ENCODE measurements at places on chromosomes 16 and 17. TPM values are rescaled to one million over a fixed set of nuclear protein-coding genes. Genes with fewer than 3 reads are reported as not detected.

GRCh38 chr17:41695954-41696757 is 7.5 kb downstream of the EIF1 start:
- H3K27ac ChIP-seq: no peak overlapping the region
- peaks cover 43% of the 10 kb centered on the region for H3K36me3 ChIP-seq
- H3K27me3 ChIP-seq: no peaks in the 10 kb centered on the region
- no peak for DNase-seq

DNA sequence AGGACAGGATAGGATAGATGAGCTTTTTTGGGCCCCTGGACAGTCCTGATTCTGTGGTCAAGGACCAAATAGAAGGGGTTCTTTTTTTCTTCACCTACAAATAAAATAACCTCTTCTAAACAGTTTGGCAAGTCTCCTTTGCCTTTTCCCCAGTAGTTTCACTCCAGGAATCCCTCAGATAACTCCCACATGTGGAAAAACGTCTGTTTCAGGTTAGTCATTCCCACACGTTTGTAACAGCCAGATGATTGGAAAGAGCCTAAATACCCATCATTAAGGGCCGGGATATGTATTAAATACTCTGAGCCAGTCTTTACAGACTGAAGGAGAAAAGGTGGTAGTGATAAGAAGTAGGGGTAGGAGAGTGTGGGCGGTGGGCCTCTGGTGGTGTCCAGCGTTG is 58.3 kb downstream of the PLD6 start:
- H3K4me1 ChIP-seq: peaks cover 15% of the 10 kb centered on the region
- no peak for DNase-seq
- no peak overlapping the region for H3K4me3 ChIP-seq
- H3K27me3 ChIP-seq: no peaks in the 10 kb centered on the region

DNA sequence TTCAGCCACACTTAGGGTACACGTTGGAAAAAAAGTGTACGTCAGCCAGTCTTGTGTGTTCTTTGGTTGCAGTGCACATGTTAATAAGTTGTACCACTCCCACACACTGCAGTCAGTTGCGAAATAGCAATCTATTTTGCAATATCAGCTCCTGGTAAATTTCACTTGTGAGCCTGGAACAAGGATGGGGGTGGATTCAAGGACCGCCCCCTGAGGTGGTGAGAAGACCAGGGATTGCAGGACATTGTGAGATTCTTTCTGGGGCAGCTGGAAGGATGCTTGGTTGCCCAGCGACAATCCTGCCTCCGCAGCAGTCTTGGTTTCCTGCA is 78.6 kb upstream of the ZFHX3 start:
- peaks cover 10% of the 10 kb centered on the region for H3K4me1 ChIP-seq
- no peak overlapping the region for H3K27ac ChIP-seq
- H3K27me3 ChIP-seq: no peaks in the 10 kb centered on the region
- no peak overlapping the region for H3K4me3 ChIP-seq

DNA sequence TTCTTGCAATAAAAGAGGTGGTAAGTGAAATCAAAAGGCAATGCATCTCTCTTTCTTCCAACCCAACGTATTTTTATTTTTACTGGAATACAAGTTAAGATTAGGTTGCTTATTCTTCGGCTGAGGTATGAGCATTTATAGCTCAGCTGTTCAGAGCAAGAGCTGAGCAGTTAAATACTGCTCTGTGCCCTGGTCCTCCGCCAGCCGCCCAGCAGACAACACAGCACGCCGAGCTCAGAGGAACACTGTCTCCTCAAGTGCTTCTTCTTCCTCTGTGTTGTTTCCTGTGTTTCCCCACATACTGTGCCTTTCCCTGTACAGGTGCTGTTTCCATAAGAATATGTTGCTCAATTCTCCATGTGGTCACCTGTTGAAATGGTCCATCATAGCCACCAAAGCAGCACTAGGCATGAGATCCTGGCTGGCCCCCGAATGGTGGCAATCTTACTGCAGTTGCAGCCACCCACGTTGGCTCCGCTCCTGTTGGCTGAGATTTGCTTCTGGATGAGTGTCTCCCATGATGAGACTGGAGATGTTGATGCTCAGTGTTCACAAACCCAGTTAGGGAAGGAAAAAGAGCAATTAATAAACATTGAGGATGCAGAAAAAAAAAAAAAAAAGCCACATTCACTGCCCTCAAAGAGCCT is 515.3 kb downstream of the GRIN2A start:
- DNase-seq: no peak
- no peaks in the 10 kb centered on the region for H3K36me3 ChIP-seq
- no peak overlapping the region for H3K27ac ChIP-seq
- no peaks in the 10 kb centered on the region for H3K27me3 ChIP-seq
- H3K4me3 ChIP-seq: no peak overlapping the region
- H3K4me1 ChIP-seq: no peaks in the 10 kb centered on the region

GRCh38 chr17:6305613-6306360 is 129.1 kb downstream of the AIPL1 start:
- no peak overlapping the region for H3K27ac ChIP-seq
- H3K36me3 ChIP-seq: no peaks in the 10 kb centered on the region
- no peak overlapping the region for H3K4me3 ChIP-seq
- H3K27me3 ChIP-seq: no peaks in the 10 kb centered on the region
- H3K4me1 ChIP-seq: no peaks in the 10 kb centered on the region

The TBC1D26 gene
- not detected for total RNA-seq

The BRIP1 gene
- 0.26 TPM for total RNA-seq

DNA sequence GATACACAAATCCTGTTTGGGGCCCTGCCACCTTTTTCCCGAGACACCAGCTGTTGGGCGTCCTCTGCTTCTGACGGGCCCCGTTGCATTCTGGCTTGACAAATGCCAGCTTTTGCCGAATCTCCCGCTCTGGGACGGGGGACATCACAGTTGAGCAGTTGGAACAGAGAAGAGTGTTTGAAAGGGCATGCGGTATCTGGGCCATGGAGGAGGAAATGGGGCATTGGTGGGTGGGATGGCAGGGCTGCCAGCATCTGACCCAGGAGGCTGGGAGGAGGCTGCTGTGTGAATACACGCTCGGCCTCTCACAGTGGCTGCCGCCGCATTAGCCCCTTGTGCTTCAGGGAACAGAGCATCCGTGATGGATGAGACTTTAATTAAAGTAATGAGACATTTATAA is 184.3 kb upstream of the TNRC6C start:
- H3K27ac ChIP-seq: no peak overlapping the region
- no peak overlapping the region for H3K4me3 ChIP-seq
- H3K36me3 ChIP-seq: no peaks in the 10 kb centered on the region
- no peaks in the 10 kb centered on the region for H3K27me3 ChIP-seq
- DNase-seq: no peak

GRCh38 chr17:61007980-61008379 is 330.3 kb downstream of the BCAS3 start:
- H3K27ac ChIP-seq: peak overlapping the region; percentile 14
- no peak for DNase-seq
- no peaks in the 10 kb centered on the region for H3K36me3 ChIP-seq
- H3K27me3 ChIP-seq: no peaks in the 10 kb centered on the region

The RASL10B gene
- total RNA-seq: 2.2 TPM

DNA sequence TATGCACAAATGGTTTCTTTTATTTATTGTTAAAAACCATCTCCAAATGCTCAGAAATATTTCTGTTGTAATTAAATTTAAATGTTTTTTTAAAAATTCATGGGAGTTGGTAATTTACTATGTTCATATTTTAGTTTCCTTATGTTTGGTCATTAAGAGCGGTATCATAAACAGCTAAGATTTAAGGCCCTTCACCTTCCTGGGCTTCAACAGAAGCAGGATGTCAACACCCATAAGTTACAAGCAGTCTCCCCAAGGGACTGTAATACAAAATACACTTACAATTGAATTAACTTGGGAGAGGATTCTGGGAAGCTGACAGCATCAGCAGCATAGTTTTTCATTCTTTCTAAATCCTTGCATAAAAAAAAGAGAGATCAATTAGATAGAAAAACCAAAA is 30.9 kb upstream of the TANC2 start:
- no peak overlapping the region for H3K4me3 ChIP-seq
- no peaks in the 10 kb centered on the region for H3K36me3 ChIP-seq
- H3K27me3 ChIP-seq: no peaks in the 10 kb centered on the region
- no peak overlapping the region for H3K27ac ChIP-seq
- H3K4me1 ChIP-seq: no peaks in the 10 kb centered on the region
- no peak for DNase-seq

- peak overlapping the region; percentile 18 for H3K4me3 ChIP-seq
- H3K4me1 ChIP-seq: peaks cover 65% of the 10 kb centered on the region
- peak; percentile 78 for DNase-seq
- no peaks in the 10 kb centered on the region for H3K27me3 ChIP-seq
Measured at GRCh38 chr17:76527430-76528111, 9.9 kb downstream of the CYGB start.

DNA sequence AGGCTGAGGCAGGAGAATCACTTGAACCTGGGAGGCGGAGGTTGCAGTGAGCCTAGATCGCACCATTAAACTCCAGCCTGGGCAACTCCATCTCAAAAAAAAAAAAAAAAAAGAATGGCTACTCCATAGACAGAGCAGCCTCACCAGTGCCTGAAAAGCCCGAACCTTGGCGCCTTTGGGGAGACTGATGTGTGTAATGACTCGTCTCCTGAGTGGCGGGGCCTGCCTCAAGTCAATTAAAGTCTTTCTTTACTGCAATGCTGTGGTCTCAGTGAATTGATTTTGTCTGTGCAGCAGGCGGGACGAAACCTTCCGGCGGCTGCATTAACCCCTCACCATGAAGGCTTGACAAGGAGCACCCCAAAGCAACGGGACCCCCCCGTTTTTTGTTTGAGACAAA is 3.5 kb upstream of the UQCC4 start:
- no peaks in the 10 kb centered on the region for H3K27me3 ChIP-seq
- H3K4me1 ChIP-seq: peaks cover 9% of the 10 kb centered on the region
- H3K36me3 ChIP-seq: no peaks in the 10 kb centered on the region
- no peak overlapping the region for H3K4me3 ChIP-seq
- no peak overlapping the region for H3K27ac ChIP-seq
- DNase-seq: no peak

DNA sequence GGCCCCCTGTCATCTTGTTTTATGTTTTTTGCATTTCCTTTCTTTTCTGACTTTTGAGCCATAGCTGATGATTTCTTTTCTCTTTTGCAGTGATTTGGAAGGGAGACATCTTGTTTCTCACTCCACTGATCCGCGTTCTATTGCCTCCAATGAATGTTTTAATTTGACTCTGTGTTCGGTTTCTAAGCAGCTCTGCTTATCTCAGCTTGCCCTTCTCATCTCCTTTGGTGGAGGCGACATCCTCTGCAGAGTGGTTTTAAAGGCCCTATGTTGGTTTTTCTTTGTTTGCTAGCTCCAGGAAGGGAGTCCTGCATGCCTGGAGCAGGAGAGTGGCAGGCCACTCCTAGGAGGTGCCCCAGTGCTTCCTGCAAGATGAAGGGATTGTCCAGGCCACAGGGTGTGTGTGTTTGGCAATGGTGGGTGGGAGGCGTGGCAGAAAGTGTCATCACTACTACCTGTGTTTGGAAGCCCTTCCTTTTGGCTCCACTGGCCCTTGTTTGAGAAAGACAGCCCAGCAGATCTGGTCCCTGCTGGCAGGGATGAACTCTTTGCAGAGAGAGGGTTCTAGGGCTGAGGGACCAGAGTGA is 13.6 kb downstream of the SMPD3 start:
- DNase-seq: no peak
- H3K4me3 ChIP-seq: no peak overlapping the region
- H3K27me3 ChIP-seq: no peaks in the 10 kb centered on the region
- no peak overlapping the region for H3K27ac ChIP-seq

Data from upper lobe of right lung (tissue), 1 donor.